ENCODE measurements at places on chromosomes 13 and 19.
A peak's percentile ranks its signal among the peaks of the same experiment; 100 is the strongest.

DNA sequence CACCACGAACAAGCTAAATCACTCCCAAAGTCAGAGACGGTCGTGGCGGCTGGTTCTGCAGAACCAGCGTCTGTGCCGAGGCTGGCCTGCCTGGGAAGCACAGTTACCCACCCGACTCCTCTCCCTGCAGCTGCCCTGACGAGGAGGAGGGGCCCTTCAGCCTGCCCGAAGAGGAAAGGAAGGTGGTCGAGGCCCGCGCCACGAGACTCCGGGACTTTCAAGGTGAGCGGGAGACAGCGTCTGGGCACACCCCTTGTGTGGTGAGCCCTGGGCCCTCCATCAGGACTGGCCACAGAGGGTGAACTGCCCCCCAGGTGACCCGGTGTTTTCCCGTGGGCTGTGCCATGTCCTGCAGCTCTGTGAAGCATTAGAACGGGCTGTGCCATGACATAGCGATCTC, 29.1 kb downstream of the PEX11G start:
- ATAC-seq: no peak

- no peak for ATAC-seq
Measured at GRCh38 chr13:110376120-110376519, 69.0 kb downstream of the COL4A2 start.

DNA sequence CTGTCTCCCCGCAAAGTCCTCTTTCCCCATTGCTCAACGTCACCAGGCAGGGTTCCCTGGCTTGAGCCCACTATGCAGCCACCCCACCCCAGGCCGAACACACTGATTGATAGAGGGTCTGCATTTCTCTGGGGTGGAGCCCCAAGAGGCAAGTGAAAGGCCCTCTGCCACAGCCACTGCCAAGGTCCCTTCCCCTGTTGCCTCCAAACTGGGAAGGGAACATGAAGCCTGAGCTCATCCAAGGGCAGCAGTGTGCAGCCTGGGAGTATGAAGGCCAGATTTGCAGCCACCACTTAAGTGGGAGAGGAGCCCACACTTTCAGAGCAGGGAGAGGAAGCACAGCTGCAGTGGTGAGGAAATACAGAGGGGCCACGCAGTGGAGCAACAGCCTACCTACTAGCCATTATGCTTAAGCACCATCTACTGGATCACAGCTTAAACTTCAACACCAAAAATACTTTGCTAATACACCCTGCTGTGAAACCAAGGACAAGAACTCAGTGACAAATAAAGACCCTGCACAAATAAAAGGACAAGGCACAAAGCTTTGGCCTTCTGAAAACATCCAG, 48.6 kb downstream of the UBL3 start:
- no peak for ATAC-seq

DNA sequence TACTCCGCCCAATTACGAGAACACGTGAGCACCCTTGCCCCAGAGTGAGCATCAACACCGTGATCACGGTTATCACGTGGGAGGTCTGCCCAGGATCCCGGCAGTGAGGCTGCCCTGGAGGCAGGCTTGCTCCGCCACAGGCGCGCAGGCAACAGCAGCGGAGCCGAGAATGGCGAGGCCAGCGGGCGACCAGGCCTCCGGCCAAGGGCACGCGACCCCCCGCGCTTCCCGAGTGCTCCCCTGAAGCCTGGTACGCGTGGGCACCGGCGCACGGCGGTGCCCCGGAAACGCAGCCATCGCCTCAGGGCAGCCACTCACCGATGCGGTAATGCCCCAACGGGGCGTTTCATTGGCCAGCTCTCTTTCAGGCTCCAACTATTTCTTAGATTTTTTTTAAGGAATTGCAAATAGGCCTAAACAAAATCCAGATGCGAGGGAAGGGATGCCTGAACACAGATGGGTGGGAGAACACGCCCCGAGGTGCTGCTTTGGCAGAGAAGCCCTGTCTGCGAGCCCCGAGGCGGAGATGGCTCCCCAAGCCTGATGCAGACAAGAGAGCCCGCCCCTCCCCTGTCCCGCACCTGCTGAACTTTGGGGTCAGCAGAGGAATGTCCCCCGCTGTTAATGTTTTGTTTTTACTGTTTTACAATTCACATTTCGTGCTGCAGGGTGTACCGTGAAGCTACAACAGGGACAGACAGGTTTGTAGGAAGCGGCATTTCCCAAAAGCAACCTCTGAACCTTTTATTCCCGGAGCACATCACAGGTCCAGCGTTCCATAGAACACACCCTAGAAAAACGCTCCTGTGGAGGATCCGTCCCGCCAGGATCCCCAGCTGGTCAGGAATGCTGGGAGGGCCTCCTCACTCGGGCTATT, 132.7 kb downstream of the ZDHHC20 start:
- peak; percentile 82 for ATAC-seq

DNA sequence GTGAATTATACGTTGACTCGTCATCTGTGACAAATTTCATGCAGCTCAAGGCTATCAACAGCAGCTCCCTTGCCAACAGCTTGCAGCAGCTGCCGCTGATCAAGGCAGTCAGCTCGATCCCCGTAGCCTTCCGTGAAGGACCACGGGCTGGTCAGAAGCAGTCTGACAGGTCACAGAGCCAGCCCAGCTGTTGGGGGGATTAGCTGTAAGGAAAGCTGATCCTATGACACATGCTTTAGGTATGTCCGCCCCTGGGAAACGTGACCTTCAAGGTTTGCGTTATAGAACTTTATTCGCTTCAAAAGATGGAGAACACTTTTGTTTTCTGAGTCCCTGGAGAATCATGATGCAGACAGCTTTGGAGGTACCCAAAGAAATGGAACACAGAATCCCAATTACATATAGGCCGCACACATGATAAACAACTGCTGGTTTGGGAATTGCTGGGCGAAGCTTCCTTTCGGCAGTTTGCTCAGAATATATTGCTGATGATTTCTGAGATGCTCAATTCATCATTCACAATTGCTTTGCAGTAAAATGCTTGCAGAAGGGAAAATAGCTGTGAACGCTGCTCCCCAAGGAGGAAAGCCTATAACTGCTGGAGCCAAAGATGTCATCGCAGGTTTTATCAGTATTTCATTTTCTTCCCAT, 62.6 kb upstream of the USP29 start:
- peak; percentile 80 for ATAC-seq

All from gastroesophageal sphincter (tissue), 4 donors.